ENCODE measurements at places on chromosomes 2 and 18.

- DNase-seq: no peak
These were observed 86.0 kb upstream of the MAPK4 start for GRCh38 chr18:50473881-50474280.

GRCh38 chr2:120937686-120938044 lies 202.0 kb downstream of the GLI2 start:
- no peak for DNase-seq

- DNase-seq: no peak
These were observed 2036.1 kb upstream of the LRRTM1 start for GRCh38 chr2:82340578-82341053.

DNA sequence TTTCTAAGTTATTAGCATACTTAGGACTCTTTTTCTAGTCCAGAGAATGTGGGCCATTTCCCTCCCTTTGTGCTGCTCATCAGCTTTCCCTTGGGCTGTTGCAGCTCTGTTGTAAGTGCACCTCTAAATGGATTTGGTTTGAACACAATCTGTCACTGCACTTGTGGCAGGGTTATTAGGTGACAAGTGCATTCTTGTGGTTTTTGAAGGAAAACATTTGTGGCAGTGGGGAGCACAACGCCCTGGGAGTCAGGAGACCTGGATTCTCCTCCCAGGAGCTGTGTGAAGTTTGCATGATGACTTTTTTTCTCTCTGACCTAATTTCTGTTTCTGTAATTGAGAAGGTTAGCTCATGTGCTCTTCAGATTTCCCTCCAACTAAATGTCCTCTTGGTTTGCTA lies 630.9 kb upstream of the FAM98A start:
- no peak for DNase-seq

Measured in GM19239 (cell line).